ENCODE measurements at places on chromosomes 5 and 9. TPM values are rescaled to one million over a fixed set of nuclear protein-coding genes. Genes with fewer than 3 reads are reported as not detected.

- H3K27me3 ChIP-seq = no peaks in the 10 kb centered on the region
Measured at GRCh38 chr5:78534148-78534904, 114.2 kb downstream of the LHFPL2 start.

The RABEPK gene
- polyA plus RNA-seq = 37.7 TPM

The WNK2 gene
- polyA plus RNA-seq = not detected

The GAS1 gene
- 8.1 TPM for polyA plus RNA-seq

- no peaks in the 10 kb centered on the region for H3K27me3 ChIP-seq
- DNase-seq = no peak
- no peaks in the 10 kb centered on the region for H3K36me3 ChIP-seq
- no peak overlapping the region for H3K27ac ChIP-seq
- no peaks in the 10 kb centered on the region for H3K4me1 ChIP-seq
Measured at GRCh38 chr9:137907776-137908175, 30.2 kb downstream of the CACNA1B start.

GRCh38 chr9:129814432-129815223 lies 9.3 kb downstream of the TOR1A start:
- no peak for DNase-seq
- H3K36me3 ChIP-seq = peaks cover 24% of the 10 kb centered on the region
- no peaks in the 10 kb centered on the region for H3K27me3 ChIP-seq
- no peak overlapping the region for H3K4me3 ChIP-seq

GRCh38 chr5:104904561-104904960 lies 1342.0 kb upstream of the NUDT12 start:
- no peak for DNase-seq
- H3K27me3 ChIP-seq = no peaks in the 10 kb centered on the region
- H3K4me3 ChIP-seq = no peak overlapping the region
- H3K36me3 ChIP-seq = no peaks in the 10 kb centered on the region
- no peak overlapping the region for H3K27ac ChIP-seq
- no peaks in the 10 kb centered on the region for H3K4me1 ChIP-seq

GRCh38 chr5:143214890-143215289 lies 188.6 kb downstream of the NR3C1 start:
- H3K27me3 ChIP-seq = no peaks in the 10 kb centered on the region
- H3K4me1 ChIP-seq = peaks cover 12% of the 10 kb centered on the region
- no peak overlapping the region for H3K27ac ChIP-seq
- no peaks in the 10 kb centered on the region for H3K36me3 ChIP-seq
- no peak overlapping the region for H3K4me3 ChIP-seq

GRCh38 chr5:131997026-131997726 lies 14.3 kb downstream of the ACSL6 start:
- no peaks in the 10 kb centered on the region for H3K27me3 ChIP-seq
- H3K4me1 ChIP-seq = no peaks in the 10 kb centered on the region
- no peak for DNase-seq
- H3K4me3 ChIP-seq = no peak overlapping the region
- H3K36me3 ChIP-seq = no peaks in the 10 kb centered on the region

DNA sequence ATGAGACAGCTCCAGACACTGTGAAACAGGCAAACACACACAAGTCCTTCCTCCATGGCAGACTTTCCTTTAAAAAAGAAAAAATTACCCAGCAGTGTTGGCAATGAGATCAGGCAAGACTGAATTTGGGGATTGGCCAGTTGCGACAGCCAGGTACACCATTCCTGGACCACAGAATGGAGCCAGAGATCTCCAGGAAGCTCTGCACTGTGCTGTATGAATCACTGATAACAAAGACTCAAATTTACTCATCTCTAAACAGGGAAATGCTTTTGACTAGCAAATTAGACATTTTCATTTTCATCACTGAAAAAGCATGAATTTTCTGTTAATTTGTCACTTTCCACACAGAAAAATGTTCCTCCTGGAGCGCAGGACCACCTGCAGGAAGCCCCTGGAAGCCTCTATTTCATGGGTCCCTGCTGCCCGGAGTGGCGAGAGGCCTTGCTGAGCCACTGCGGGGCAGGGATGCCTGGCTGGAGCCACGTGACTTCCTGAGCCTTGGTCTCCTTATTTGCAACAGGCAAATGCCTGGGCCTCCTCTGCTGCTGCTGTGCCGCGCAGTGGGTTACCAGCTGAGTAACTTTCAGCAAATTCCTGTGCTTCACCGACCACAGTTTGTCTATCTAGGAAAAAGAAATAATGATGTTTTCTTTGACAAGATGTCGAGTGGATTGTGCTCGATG lies 185.9 kb upstream of the ZNF618 start:
- H3K4me3 ChIP-seq = no peak overlapping the region
- no peaks in the 10 kb centered on the region for H3K36me3 ChIP-seq
- H3K27ac ChIP-seq = no peak overlapping the region
- no peaks in the 10 kb centered on the region for H3K4me1 ChIP-seq
- peaks cover 29% of the 10 kb centered on the region for H3K27me3 ChIP-seq

DNA sequence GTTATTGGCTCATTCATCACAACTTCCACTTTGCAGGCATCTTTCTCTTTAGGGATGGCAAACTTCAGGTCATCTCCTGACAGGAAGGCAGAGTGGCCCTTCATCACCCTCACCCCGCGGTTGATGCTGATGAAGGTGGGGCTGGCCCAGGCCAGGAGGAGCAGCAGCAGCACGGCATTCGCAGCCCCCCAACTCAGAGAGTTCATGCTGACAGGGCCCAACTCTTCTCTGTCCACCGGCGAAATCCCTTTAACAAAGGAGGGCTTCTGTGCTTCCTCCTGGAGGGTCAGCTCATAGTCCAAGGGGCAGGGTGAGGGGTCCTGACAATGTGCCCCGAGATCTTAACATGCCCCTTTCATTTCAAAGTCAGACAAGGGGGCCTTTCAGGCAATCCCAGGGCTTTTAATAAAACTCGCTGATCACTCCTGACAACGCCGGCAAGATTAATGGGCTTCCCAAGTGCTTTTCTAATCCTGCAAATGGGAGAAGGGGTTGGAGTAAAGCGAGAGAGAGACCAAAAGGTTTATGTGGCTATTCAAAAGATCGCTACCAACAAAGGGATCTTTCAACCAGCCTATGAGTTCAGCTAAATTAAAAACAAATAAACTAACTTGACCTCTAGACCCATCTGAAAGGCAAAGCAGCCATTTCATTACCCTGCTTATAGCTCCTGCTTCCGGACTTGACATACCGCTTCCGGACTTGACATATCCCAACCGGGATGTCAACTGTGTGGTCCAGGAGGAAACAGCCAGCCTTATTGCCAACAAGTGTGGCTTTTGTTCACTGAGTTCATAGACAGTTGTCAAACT lies 41.2 kb downstream of the FREM1 start:
- H3K36me3 ChIP-seq = no peaks in the 10 kb centered on the region
- H3K27me3 ChIP-seq = no peaks in the 10 kb centered on the region
- DNase-seq = no peak
- H3K4me1 ChIP-seq = no peaks in the 10 kb centered on the region
- H3K4me3 ChIP-seq = no peak overlapping the region
- no peak overlapping the region for H3K27ac ChIP-seq

DNA sequence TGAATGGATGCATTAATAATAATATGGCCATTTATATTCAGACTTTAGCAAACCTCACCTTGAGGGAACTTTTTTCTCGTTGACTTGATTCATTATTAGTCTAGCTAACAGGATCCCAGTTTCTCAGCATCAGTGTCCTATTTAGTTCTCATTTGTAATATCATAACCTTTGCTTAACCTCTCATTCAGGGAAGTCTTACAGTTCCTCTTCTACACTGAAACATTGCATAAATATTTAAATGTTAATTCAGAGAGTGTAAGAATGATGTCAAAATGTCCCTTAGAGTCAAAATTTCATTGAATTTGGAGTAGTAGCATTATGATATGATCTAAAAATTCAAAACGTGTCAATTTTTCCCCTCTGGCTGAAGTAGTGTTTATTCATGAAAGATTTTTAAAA lies 650.1 kb downstream of the EFNA5 start:
- no peak overlapping the region for H3K4me3 ChIP-seq
- DNase-seq = no peak
- no peaks in the 10 kb centered on the region for H3K27me3 ChIP-seq
- H3K4me1 ChIP-seq = no peaks in the 10 kb centered on the region
- no peaks in the 10 kb centered on the region for H3K36me3 ChIP-seq

GRCh38 chr5:177565046-177565445 lies 10.7 kb upstream of the FAM193B start:
- H3K27me3 ChIP-seq = no peaks in the 10 kb centered on the region
- no peak overlapping the region for H3K4me3 ChIP-seq
- H3K4me1 ChIP-seq = no peaks in the 10 kb centered on the region
- no peak overlapping the region for H3K27ac ChIP-seq
- H3K36me3 ChIP-seq = no peaks in the 10 kb centered on the region

DNA sequence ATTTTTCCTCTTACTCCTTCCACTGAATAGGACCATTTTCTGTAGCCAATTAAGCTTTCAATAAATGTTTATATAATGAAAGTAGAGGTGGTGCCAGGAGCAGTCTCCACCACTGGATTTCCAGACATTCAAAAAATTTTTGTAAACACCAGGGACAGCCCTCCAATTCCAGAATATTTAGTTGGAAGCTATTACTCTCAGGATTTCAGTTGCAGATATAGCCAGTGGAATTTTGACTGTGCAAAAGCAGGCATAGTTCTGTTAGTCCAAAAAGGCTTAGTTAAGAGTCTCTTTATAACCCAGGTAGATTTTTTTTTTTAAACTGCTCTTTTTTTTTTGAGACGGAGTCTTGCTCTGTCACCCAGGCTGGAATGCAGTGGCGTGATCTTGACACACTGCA lies 138.1 kb upstream of the DMRT1 start:
- H3K4me3 ChIP-seq = no peak overlapping the region

The ZNG1F gene
- polyA plus RNA-seq = 5.7 TPM

- H3K36me3 ChIP-seq = no peaks in the 10 kb centered on the region
- no peak overlapping the region for H3K4me3 ChIP-seq
Measured at GRCh38 chr9:27943501-27943900, 370.2 kb upstream of the C9orf72 start.

The KIF4B gene
- polyA plus RNA-seq = not detected

GRCh38 chr9:16593746-16594145 lies 276.7 kb downstream of the BNC2 start:
- H3K4me1 ChIP-seq = peaks cover 11% of the 10 kb centered on the region
- no peak overlapping the region for H3K27ac ChIP-seq
- H3K27me3 ChIP-seq = no peaks in the 10 kb centered on the region
- DNase-seq = no peak
- no peak overlapping the region for H3K4me3 ChIP-seq
- H3K36me3 ChIP-seq = no peaks in the 10 kb centered on the region

The SLC22A4 gene
- 24.0 TPM for polyA plus RNA-seq

The CTSV gene
- polyA plus RNA-seq = 0.16 TPM

GRCh38 chr9:100011062-100011681 lies 87.6 kb downstream of the ERP44 start:
- H3K4me1 ChIP-seq = no peaks in the 10 kb centered on the region
- DNase-seq = peak; percentile 60
- 0 out of 2 replicates have a peak, but pooled peaks cover 3% of the 10 kb centered on the region for H3K36me3 ChIP-seq
- no peaks in the 10 kb centered on the region for H3K27me3 ChIP-seq
- no peak overlapping the region for H3K27ac ChIP-seq

GRCh38 chr5:180498378-180498777 lies 4.2 kb downstream of the CNOT6 start:
- peaks cover 7% of the 10 kb centered on the region for H3K4me1 ChIP-seq
- DNase-seq = no peak
- no peak overlapping the region for H3K27ac ChIP-seq
- no peaks in the 10 kb centered on the region for H3K36me3 ChIP-seq
- H3K27me3 ChIP-seq = no peaks in the 10 kb centered on the region

Data from GM23248 (cell line).